Activated T-cell treated with anti-CD3 and anti-CD28 coated beads for 1 hour (primary cell): ENCODE measurements at places on chromosomes 7 and 10.

GRCh38 chr7:19375976-19376375, 230.8 kb upstream of the FERD3L start:
- no peak for DNase-seq

DNA sequence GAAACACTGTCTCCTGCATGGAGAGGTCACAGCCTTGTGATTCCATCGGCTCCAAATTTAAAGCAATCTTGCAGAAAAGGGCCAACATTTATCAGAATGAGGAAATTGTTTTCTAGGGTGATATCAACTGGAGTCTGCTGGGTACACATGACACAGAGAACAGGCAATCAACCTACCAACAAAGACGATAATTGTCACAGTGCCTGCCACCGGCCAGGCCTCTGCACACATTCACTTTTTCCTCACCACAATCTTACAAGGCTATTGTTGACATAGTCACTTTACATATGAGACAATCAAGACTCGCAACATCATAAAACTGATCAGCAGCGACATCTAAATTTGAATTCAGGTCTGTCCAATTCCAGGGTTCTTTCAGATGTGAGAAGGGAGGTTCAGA, 189.4 kb downstream of the KCNMA1 start:
- no peak for DNase-seq

- DNase-seq, result no peak
These were observed 184.2 kb upstream of the BET1 start for GRCh38 chr7:94188350-94188749.

DNA sequence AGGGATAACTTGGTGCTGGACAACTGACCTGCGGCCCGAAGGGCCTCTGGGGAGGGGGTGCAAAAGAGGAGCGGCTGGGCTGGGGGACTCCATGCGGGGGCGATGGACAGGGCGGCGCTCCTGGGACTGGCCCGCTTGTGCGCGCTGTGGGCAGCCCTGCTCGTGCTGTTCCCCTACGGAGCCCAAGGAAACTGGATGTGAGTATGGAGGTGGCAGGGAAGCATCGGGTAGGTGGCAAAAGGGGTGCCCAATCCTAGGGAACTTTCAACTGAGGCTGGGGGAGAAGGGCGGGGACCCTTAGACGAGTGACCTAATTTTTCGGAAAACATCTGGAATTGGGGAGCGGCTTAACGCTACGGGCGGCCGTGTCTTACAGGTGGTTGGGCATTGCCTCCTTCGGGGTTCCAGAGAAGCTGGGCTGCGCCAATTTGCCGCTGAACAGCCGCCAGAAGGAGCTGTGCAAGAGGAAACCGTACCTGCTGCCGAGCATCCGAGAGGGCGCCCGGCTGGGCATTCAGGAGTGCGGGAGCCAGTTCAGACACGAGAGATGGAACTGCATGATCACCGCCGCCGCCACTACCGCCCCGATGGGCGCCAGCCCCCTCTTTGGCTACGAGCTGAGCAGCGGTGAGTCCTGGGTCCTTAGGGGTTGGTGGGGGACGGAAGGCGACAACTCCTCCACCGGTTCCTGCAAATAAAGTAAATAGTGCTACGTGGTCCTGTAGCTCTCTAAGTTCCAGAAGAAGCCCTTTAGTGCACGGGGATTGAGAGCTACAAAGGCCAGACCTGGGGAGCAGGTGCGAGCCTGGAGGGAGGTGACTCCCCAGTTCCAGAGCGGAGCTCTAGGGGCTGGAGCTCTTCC, 622 bp downstream of the WNT16 start:
- no peak for DNase-seq

GRCh38 chr7:57202274-57202673, 70.0 kb upstream of the ZNF479 start:
- no peak for DNase-seq

DNA sequence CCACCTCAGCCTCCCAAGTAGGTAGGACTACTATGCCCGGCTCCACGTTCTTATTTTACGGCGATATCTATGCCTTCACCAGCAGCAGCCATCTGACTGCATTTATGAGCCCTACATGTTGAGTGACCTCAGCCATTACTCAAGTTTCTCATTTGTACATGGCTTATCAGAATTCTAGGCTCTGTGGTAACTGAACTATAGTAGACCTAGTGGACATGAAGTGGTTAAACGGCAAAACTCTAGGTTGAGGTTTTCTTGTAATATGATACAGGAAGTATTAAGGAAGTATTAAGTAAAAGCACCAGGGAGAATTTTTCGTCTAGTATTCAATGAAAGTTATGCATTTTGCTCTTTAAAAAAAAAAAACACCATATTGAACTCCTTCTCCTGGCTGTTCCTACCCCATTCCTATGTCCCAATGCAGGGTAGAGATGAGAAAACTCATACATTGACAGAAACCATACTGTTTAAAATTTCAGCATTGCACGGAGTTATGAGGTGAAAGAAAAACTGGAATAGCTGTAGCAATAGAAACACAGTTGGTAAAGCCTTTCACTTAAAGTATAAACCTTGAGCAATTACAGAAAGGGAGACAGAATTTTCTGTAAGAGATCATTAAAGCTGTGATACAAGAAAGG, 39.8 kb upstream of the EPC1 start:
- DNase-seq, result no peak

DNA sequence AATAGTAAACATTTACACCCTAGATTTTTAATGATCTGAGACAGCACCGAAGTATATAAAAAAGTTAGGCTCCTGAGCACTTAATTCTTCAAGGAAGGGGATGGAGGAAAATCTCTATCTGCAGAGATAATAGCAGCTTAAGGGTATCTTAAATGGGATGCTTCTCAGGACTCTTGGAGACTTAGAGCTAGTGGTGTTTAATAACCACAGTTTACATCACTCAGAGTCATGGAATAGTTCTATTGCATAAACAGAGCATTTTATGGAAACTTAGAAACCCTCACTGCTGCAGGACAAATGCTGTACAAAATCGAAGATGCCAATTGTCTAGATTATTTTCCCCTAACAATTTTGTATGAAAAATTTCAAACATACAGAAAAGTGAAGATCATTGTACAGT, 398.9 kb upstream of the GALNT17 start:
- no peak for DNase-seq

DNA sequence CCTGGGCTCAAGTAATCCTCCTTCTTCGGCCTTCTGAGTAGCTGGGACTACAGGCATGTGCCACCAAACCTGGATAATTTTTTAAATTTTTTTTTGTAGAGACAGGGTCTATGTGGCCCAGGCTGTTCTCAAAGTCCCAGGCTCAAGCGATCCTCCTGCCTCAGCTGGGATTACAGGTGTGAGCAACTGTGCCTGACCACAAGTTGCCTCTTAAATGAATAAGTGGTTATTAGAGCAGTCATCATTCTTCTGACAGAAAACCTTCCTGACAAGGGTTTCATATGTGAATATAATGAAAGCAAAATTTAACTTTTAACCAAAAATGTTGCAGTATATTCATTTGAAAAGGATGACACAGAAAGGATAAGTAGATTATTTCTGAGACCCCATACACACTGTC, 532.5 kb downstream of the GRM8 start:
- no peak for DNase-seq

GRCh38 chr7:142646386-142647140, 102.7 kb upstream of the PRSS1 start:
- DNase-seq, result no peak

GRCh38 chr7:45921699-45922519, 837 bp upstream of the IGFBP3 start:
- DNase-seq, result no peak

- DNase-seq, result no peak
These were observed 47.8 kb upstream of the CALCR start for GRCh38 chr7:93622036-93623033.
